Inflammatory macrophage treated with lipopolysaccharide for 1 hour (primary cell): ENCODE measurements at places on chromosomes 6 and 20.

DNA sequence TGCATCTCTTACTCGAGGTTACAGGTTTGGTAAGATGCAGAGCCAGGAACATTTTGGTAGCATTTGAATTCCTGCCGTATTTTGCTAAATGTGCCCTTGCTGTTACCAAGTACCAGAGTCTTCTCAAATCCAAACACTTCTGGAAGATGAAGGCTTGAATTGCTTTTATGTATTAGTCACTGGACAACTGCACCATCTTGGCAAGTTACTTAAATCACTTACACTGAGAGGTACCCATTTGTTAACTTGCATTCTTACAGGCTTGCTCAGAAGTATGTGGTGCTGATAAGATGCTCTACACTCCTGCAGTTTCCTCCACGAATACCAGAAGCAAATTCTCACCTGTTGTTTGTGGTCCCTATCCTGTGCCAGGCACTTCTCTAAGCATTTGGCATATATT is 12.7 kb downstream of the IL22RA2 start:
- DNase-seq, result no peak

- no peak for DNase-seq
Observed at GRCh38 chr20:48740292-48740649, 87.5 kb downstream of the PREX1 start.

GRCh38 chr6:115220551-115221159 is 840.0 kb downstream of the FRK start:
- no peak for DNase-seq

- no peak for DNase-seq
Observed at GRCh38 chr6:28580475-28580874, 54.8 kb downstream of the GPX5 start.

DNA sequence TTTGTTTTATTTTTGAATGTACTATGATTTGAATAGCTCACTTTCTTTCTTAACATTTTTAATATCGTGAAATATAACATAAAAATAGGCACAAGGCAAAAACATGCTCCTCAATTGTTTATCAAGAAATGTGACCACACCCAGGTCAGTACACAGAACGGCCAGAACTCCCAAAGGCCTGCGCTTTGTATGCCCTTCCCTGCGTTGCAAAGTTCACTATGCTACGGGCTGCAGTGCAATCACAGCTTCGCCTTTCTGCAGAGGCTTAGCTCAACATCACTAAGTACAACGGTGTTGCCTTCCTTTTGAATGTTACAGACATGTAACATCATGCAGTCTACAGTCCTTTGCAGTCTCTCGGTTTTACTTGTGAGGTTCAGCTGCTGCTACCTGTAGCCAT is 333.4 kb downstream of the THBS2 start:
- no peak for DNase-seq

DNA sequence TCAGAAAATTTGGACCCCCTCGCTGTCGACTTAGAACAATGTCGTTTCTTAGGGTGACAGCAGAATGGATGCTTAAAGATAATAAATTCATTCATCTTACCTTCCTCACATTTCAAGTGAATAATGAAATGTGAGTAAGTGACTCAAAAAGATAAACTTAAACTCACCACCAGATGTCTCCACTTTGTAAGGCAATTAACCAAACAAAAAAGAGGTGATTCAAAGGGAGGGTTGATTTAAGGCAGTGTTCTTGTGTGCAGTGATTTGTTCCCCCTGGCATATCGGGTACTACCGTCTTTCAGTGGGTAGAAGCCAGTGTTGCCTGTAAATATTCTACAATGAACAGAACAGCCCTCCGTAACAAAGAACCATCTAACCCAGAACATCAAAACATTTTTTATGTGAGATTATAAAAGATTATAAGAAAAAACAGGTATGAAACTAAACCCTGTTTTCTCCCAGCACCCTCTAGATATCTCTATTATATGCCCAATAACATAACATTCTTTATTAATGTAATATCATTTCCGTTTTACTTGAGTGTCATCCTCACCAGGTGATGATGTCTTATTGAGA is 589.7 kb downstream of the CBLN4 start:
- no peak for DNase-seq

- no peak for DNase-seq
Observed at GRCh38 chr6:148086843-148087242, 255.8 kb upstream of the SASH1 start.
